ENCODE measurements at places on chromosomes 6 and 20.
A peak's percentile ranks its signal among the peaks of the same experiment; 100 is the strongest.

GRCh38 chr20:53872561-53873229, 197.7 kb downstream of the BCAS1 start:
- DNase-seq = no peak

DNA sequence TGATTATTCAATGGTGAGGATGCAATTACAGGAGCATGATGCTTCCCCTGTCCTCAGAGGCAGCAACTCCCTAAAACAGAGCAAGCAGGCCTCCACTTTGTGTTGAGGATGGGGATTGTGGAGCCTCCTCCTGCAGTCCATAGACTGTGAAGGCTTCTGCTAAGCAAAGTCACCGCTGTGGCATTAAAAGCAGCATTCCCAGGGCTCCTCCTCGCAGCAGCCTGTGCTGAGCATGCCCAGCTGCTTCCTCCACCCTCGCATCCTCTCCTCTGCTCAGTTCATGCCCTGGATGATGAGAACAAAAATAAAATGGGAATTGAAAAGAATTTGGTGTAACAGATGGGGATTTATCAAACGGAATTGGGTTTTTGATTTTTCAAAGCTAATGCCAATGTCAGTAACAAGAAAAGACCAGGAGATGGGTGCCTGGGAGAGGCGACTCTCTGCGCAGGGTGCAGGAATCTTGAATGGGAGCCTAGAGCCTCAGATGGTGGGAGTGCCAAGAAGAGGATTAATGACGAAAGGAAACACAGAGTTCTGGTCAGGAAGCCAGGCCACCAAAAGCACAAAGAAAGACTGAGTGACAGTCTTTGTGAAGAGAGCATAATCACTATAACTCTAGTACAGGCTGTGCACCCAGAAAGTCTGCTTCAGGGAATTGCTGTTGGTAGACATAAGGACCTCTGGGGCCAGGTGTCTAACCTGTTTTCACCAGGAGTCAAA, 347.6 kb downstream of the TPBG start:
- DNase-seq = no peak

GRCh38 chr20:3890999-3891929, 2.1 kb downstream of the PANK2 start:
- no peak for DNase-seq

DNA sequence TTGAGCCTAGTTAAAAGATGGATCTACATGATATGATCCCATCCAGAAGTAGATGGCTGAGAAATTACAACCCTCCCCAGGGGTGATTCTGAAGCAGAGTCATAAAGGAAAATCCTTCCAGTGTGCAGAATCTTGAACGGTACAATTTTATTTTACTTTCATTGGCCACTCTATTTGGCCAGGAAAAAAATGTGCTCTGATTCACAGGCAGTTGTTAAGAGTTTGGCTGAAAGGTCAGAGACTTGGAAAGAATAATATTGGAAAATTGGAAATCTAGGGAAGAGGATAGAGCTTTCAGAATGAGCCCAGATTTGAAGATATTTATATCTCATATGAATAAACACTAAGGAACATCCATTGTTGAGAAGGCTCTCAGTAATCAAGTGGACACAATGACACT, 1299.3 kb upstream of the GJE1 start:
- DNase-seq = no peak

DNA sequence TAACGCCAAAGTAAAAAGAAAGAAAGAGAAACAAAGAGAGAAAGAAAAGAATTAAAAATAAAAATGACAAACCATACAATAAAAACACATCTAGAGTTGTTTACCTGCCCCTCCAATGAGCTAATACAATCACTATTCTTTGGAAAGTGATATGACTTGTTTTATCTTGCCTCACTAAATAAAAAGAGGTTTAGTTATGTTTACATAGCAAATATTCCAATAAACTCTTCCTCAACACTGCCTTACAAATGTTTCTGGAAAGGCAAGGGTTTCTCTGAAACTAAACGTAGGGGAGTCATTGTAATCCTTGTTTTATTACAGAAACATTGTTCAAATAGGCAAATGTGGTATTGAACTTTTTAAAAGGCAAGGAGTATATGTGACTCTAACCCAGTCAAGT, 396.2 kb downstream of the EPM2A start:
- no peak for DNase-seq

DNA sequence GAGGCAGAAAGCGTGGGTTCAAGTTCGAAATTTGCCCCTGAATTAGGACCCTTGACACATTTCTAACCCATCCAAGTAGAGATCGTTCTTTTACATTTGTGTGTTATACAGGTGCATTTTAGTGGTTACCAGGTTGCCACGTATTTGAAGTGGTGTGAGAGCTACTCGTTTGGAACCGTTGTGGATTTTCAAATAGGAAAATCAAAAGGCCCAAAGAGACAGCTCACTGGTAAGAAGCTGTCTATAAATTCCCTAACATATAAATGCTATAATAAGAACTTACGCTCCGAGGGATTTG, 1.6 kb upstream of the REV3L start:
- no peak for DNase-seq

DNA sequence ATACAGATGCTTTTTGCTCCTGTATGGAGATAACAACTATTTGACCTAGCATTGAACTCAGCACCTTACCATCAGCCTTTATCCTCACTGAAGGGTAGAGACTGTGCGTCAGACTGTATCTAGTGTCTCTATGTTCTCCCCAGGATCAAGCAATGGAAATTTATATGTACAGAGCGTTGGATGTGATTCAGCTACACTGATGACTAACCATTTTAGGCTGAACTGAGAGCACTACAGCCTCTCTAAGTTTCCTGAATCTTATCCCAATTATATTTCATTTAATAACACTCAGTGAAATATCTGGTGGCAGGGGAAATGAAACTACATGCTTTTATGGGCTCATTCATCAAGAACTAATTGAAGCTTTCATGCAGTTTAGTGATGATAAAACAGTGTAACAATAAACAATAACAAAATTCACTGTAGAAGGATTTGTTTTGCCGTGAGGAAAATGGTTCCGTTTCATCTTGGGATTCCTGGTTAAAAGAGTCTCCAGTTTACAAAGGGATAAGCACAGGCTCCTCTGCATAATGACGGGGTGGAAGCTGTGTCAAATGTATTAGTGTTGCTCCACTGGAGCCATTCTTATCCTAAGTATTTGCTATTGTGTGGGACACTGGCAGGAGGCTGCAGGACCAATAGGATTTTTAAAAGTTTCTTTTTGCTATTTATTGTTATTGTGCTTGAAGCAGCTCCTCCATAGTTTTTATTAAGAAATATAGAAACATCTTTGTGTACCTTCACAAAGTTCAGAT, 567.6 kb upstream of the MMS22L start:
- no peak for DNase-seq

GRCh38 chr20:10910535-10911178, 236.9 kb upstream of the JAG1 start:
- DNase-seq = no peak

DNA sequence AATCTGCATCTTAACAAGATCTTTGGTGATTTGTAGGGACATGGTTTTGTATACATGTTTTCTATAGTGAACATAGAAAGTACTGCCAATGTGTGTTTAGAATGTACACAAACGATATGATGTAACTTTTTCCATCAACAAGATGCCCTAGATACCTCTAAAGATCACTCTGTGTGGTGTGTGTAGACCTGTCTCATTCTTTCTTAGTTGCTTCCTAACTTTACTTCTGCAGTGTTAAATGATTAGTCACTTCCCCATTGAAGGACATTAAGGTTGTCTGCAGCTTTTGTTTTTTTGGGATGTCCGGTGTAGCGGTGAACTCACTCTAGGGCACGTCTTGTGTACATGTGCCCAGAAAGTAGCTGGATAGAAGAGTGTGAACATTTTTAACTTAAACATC, 35.9 kb downstream of the CDYL start:
- DNase-seq = no peak

DNA sequence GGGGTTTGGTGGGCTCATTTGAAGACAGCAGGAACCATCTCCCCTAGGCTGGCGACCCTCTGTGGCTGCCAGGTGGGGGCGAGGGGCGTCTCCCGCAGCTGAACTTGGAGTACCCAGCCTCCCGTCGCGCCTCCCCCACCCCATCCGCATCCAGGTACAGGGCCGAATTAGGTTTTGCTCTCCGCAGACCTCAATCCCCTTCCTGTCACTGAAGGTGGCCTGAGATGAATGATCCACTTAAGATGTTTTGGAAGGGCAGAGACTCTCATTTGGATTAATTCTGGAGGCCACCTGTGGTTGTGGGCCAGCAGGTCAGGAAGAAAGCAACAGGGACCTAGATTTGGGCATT, 493 bp downstream of the CD83 start:
- no peak for DNase-seq

- no peak for DNase-seq
Measured at GRCh38 chr20:47221036-47221625, 135.4 kb downstream of the ZMYND8 start.

GRCh38 chr6:5248302-5249098, 12.2 kb downstream of the LYRM4 start:
- DNase-seq = no peak

DNA sequence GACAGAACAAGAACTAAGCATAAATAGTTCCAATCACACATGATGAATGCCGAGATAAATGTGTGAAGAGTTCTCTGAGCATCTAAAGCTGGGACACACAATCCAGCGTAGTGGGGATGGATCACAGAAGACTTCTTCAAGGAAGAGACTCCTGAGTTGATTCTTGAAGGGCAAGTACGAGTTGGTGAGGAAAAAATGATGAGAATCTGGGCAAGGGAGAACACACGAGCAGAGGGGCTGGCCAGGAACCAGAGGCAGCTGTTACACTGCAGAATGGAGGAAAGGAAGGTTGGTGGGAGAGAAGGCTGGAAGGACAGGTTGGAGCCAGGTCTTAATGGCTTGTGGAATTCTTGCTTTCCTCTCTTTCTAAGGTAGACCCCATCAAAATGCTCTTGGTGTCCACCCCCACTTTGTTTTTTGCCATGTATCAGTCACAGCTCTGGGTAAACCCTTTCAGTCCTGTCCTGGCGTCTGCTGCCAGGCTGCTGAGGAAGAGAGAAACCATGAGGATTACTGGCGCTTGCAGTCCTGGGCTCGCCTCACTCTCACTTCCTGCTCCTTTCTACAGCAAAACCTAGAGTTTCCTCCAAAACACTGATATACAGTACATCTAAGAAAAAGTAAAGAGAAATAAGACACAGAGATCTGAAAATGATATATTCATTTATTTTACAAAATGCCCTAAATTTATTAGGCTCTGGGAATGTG, 127.6 kb upstream of the FAM184A start:
- DNase-seq = no peak

- DNase-seq = no peak
Measured at GRCh38 chr6:112279031-112279935, 24.9 kb upstream of the LAMA4 start.

DNA sequence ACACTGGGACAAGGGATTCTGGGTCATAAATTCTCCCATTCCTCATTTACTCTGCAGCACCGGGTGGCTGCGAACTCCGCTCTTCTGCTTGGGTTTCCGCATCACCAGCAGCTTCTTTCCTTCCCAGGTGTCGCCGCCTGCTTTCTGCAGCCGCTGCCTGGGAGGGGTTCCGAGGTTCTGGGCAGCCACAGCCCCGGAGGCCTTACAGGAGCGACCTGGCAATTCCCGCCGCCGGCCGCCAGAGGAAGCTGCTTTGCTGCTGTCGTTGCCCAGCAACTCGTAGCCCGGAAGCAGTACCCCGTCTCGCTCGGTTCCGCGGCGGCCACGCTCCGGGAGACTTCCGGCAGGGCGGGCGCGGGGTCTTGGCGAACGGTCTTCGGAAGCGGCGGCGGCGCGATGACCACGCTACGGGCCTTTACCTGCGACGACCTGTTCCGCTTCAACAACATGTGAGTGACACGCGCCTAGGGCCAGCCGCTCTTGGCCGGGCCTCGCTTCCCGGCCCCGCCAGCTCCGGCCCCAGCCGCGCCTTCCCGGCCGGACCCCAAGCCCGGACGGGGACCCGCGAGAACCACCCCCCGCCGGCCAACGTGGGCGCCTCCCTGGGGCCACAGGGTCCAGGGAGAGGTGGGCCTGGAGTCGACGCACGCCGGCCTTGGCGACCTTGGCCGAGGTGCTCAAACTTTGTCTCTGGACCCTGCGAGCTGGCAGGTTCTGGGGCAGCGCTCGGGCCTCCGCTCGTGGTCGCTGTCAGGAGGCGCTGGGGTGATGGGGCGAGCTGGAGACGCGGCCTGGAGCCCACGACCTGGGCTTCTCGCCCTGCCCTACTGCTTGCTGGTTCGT, at the start of gene NAA20:
Gene NAA20, plus strand, starts transcription at position 362 of the 843 bp plus-strand sequence. Its CDS starts 35 bp downstream, at position 397.
- peak; percentile 72 for DNase-seq

DNA sequence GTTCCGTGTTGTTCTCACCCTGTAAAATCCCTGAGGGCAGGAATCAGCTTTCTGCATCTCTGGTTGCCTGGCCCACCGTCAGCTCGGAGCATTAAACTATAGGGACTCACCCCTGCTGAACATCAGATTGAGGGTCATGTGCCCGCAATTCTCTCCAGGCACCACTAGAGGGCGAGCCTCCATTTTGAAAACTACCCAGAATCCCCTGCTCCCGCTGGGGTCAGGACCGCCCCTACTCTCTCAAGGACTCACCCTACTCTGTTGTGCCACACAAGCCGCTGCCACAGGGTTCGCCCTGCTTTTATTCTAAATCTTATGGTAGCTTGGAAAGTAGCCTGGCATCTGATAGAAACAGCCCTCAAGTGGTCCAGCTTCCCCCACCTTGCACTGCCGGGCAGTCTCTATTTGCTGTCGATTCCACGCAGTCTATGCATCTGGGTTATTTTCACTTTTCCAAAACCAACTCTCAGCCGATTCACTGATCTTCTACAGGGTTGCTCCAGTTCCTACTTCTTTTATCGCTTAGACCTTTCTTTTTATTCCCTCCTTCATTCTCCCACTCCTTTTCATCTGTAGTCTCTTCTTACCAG, 244.1 kb upstream of the QKI start:
- peak; percentile 22 for DNase-seq

- no peak for DNase-seq
Measured at GRCh38 chr6:83603551-83603950, 91.2 kb downstream of the PRSS35 start.

Measured in CMK (cell line).